Cortex of kidney (tissue), 1 donor: ENCODE measurements at places on chromosomes 6 and 20.

DNA sequence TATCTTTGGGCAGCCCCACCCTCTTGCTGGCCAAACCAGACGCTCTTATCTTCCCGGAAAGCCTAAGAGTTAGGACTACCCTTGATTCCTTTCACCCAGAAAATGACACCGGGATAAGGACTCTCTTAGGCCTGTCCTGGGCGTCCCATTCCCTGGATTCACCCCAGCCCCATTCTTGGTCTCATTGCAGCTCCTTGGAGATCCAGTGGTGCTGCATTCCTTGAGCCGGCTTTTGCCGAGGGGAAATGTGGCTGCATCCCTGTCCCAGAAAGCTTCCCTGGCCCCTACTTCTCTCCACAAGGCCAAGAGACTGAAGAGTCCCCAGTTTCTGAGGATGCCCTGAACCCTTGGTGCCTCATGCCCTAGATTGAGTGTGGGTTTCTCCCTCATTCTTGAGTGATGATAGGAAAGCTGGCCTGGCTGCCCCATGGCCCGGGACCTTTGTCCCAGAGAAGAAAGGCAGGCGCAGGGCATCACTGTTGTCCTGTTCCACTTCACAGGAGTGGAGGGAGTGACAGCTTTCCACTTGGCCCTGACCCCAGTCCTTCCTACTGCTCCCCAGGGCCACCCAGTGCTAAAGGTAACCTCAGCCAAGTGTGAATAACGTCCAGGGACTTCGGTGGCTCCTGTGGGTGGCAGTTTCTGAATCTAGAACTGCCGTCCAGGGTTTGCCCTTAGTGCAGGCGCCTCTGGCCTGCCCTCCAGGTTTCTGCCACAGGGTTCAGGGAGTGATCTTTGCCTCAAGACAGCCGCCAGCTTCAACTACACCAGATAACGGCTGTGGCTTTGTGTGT lies 42.7 kb upstream of the MYL9 start:
- no peak for DNase-seq

- DNase-seq: no peak
Observed at GRCh38 chr20:62220666-62221568, 839 bp upstream of the HRH3 start.

DNA sequence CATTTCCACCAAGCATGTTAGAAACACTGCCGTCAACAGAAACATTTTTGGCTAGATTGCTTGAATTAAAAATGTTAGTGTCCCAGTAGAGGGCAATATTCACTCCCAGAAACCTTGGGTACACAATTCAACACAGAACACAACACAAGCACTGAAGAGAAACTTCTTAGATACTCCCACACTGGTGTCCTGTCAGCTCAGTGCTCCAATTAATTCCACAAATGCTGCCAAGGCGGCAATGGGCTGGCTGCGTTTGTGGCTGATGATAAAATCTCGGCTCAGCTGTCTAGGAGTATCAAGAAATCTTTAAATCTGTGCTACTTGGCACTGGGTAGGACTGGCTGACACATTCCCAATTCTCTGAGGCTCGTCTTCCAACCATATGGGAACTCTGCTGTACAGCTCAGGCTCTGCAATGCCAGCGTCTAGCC lies 39.3 kb downstream of the BEND3 start:
- no peak for DNase-seq

DNA sequence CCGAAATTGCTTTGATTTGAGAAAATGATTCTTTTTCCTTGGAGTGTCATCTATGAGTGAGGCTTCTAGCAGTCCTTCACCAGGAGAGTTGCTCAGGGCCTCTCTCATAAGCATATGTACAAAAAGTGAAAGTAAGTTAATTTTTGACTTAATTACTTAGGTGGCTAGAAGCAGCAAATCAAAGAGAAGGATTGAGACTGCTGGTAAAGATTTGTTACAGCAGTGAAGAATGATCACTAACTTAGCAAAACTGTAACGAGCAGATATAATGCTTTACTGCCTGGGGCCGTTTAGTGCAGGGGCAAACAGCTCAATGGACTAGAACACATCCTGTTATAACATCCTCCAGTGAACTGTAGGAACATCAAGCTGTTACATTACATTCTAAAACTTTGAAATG lies 167.8 kb upstream of the RIPOR2 start:
- DNase-seq: no peak

GRCh38 chr6:104957301-104958177 lies 632 bp downstream of the LIN28B start:
- DNase-seq: no peak

DNA sequence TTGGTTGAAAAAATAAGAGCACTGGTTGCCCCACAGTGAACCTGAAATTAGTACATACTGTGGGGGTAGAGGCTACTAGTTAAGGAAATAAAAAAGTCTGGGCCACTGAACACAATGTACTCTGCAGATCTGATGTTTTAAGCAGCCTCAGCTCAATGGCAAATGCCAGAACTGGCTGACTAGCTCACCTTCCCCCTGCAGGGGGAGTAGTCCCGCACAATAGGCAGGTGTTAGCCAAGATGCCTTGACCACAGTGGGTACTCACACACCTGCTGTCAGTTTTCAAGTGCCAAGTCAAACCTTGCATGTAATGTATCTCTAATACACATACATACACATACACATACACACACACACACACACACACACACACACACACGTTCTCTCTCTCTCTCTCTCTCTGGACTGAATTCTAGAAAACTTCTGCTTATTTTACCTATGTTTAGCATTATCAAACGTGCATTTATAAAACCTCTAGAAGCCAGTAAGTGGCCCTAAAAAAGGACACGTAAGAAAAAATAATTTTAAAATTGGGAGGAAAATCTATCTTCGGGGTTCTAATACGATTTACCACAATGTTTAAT lies 36.1 kb downstream of the GMDS start:
- no peak for DNase-seq

DNA sequence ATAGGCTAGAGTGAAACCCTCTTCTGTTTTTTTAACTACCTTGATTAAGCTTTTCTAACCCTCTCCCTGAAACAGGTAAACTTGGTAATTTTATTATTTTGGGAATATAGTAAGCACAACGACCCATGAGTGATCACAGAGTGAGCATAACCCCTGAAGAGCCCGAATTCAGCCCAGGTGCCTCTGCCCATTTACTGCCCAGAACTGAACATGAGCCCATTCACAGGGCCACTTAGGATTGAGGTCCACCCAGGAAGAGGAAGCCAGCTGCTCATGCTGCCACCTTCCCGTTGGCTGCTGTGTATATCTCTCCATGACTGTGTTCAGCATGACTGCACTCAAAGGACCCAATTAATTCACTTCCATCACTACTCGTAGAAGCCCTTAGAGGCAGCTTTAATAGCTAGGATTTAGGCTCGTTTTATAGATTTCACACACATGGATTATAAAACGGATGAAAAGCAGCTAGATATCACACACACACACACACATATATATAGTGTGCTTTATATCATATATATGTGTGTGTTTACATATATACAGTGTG lies 8.3 kb upstream of the PDE10A start:
- no peak for DNase-seq

DNA sequence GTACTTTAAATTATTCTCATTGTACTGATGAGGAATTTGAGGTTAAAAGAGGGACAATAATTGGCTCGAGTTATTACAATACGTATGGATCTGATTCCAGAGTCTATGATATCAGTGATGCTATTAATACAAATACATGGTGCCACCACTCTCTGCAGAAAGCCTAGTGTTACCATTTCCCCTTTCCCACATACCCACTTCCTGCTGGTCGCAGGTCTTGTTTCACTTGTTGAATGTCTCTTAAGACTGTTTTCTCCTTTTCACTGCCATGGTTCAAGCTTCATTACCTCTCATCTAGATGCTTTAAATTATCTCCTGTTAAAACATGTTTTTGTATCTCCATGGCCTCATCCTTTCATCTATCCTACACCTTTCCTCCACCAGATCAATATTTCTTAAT lies 62.0 kb downstream of the FHL5 start:
- no peak for DNase-seq

- no peak for DNase-seq
Observed at GRCh38 chr6:106318061-106318460, 7.5 kb downstream of the ATG5 start.

- no peak for DNase-seq
Observed at GRCh38 chr6:43246301-43247113, 3.2 kb downstream of the TTBK1 start.

GRCh38 chr20:33702861-33703260 lies 16.7 kb upstream of the E2F1 start:
- DNase-seq: no peak

GRCh38 chr20:63246490-63247288 lies 7.6 kb downstream of the NKAIN4 start:
- no peak for DNase-seq

DNA sequence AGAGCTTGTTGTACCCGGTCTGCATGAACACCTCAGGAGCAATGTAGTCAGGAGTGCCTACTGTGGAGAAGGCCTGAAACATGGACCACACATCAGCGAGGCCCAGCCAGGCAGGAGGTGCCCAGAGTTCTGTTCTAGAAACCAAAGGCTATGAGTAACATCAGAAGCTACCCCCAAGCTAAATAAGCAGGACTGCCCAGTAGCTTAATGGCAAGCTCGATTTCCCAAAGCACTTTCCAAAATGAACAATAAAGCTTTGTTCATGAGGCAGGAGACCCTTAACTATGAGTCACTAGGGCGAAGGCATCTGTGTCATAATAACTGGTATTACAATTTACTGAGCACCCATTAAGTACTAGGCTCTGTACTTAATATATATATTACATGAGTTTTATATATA lies 47.4 kb downstream of the STK38 start:
- no peak for DNase-seq

DNA sequence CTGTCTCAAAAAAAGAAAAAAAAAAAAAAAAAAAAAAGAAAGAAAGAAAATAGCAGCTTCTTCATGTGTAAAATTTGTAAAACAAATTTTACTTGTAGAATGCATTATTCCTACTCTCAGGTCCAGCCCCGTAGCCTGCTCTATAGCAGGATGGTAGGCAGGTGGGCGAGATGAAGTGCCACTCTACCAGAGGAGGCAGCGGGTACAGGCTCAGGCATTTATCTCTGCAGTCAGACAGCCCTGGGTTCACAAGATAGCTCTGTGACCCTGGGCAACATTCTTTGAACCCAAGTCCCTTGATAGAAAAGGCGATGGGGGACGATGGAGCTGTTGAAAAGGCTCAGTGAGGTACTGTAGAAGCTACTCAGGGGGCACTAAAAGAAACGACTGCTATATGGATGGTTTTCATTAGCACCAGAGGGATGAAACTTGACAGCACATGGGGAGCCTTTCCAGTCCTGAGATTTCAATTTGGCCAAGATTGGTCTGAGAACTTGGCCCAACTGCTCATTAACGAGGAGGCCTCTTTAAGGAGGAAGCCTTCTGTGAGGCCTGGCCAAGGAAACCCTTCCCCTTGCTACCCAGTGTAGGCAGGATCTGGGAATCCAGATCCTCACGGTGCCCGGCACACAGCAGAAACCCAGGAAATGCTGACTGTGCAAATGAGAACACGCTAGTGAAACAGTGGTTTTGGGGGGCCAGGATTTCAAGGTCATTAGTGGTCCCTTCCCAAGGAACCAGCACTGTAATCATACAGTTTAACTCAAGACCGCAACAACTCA lies 63.1 kb downstream of the MYH7B start:
- no peak for DNase-seq

DNA sequence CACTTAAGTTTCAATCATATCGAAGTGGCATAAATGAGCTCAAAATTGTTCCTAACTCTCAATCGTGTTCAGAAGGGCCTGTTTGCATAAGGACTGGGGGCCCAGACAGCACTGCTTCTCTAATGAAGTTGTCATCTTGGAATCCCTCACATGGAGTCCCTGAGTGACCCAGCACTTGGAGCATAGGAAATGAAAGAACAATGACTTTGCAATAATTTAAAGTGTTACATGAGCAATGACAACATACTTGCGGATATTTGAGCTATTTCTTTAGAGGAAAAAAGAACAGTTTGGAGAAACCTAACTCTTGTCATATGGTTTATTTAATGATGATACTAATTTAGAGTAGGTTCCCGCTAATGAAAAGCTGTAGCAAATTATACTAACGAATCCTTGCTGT lies 239.9 kb downstream of the TSHZ2 start:
- no peak for DNase-seq

GRCh38 chr6:151658091-151658490 lies 149.4 kb upstream of the ESR1 start:
- no peak for DNase-seq

GRCh38 chr20:1225263-1225782 lies 521 bp upstream of the RAD21L1 start:
- no peak for DNase-seq

DNA sequence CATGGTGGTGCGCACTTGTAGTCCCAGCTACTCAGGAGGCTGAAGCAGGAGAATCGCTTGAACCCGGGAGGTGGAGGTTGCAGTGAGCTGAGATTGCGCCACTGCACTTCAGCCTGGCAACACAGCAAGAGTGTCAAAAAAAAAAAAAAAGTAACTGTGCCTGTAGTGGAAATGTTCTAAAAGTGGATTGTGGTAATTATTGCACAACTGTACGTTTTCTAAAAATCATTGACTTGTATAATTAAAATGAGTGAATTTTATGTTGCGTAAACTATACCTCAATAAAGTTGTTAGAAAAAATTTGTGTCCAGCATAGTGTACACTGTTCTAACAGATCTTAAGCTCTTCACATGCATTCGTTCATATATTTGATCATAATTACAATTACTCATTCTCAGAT lies 5.5 kb downstream of the SEC23B start:
- DNase-seq: no peak

DNA sequence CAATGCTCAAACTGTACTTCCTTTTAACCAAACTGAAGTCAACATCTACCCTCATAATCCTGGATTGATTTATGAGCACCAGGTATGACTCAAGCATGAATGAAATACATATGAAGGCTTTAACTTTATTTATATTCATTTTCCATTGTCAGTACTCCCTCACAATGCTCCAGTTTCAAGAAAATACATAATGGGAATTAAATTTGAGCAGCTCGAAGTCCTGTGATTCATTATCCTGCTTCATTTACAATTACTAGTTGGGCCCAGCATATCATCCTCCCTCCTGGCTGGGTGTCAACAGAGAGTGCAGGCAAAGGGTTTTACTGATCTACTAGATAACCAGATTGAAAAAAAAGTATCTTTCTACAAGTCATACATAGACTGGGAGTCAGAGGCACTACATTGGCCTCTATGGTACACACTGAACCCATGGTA lies 10.1 kb downstream of the SAMHD1 start:
- no peak for DNase-seq

- DNase-seq: no peak
Observed at GRCh38 chr6:108561742-108562502, 1.2 kb downstream of the FOXO3 start.

- no peak for DNase-seq
Observed at GRCh38 chr20:59160389-59161115, 3.1 kb upstream of the ZNF831 start.
